Mucosa of descending colon (tissue), 3 donors: ENCODE measurements at places on chromosomes 4 and X. TPM values are rescaled to one million over a fixed set of nuclear protein-coding genes. Genes with fewer than 3 reads are reported as not detected.
A peak's percentile ranks its signal among the peaks of the same experiment; 100 is the strongest.

The GNPDA2 gene
- total RNA-seq, result 8.9 TPM

The LEF1 gene
- 2.2 TPM for total RNA-seq

The BEX3 gene
- 35.6 TPM for total RNA-seq

GRCh38 chr4:171203425-171203824 lies 609.8 kb upstream of the GALNTL6 start:
- no peak for DNase-seq

- no peak for DNase-seq
Measured at GRCh38 chrX:155857561-155857960, 23.6 kb upstream of the VAMP7 start.

GRCh38 chr4:174116021-174116420 lies 167.4 kb downstream of the FBXO8 start:
- no peak for DNase-seq

- peak; percentile 50 for DNase-seq
Measured at GRCh38 chr4:83618991-83619645, 83.2 kb downstream of the GPAT3 start.

- no peak for DNase-seq
Measured at GRCh38 chr4:127501103-127501502, 131.7 kb upstream of the INTU start.
